Caudate nucleus (tissue), 63 donors: ENCODE measurements at places on chromosomes 4 and X.

DNA sequence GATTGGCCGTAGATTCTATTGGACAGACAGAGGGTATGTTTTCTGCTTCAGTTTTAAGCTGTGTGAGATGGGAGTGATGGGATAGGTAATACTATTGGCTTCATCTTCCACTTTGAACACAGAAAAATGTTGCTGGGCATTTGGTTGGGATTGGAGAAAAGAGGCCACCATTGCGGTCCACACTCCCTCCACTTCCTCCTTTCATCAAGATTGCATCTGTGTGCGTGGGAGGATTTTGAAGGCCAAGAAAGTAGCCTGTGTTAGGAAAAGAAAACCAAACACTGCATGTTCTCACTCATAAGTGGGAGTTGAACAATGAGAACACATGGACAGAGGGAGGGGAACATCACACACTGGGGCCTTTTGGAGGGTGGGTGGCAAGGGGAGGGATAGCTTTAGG, 56.4 kb downstream of the EGF start:
- DNase-seq = no peak

DNA sequence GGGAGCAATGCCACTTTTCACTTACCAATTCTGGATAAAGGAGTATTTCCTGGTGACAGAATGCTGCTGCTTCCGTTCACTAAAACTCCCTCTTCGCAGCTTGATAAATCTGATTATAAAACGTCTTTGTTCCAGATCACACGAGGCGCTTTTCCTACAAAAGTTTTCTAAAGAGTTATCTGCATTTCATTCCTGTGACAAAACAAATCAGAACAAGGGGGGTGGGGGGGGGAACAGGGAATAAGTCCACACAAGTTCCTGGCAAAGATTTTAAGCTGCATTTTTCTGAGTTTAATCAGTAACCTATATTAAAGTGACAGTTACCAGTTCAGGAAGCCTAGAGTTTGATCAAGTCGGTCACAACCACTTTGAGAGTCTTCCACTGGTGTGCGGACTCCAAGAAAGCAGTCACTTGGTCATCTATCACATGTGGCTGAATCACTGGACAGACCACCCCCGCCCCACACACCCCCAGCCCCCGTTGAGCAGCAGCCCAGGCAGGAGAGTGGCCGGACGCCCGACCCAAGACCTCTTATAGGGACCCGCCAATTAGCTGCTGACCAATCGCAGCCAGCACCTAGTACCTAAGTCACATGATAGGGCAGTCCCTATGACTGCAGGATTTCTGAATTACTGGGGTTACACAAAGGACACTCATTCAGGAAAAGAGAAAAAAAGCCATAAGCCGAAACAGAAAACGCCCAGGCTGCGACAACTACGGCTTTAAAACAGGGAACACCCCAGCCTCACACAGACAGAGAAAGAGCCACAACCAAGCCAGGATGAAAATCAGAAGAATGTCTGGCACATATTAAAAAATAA, 569.3 kb upstream of the DIPK2B start:
- DNase-seq = no peak

DNA sequence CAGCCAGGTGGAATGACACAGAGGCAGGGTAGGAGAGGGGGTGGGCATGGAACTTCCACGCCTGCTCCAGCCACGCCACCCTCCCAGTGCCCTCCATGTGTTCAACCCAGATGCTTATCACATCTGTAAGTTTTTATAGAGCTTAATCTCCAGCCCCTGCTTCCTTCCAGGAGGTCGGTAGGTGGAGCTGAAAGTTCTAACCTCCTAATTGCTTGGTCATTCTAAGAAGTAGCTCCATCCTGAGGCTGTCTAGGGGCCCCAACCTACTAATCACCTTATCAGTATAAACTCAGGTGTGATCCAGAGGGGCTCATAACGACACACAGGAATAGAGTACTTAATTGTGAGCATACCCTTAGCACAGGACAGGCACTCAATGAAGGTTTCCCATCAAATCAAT, 18.3 kb downstream of the QDPR start:
- DNase-seq = no peak

GRCh38 chrX:133636009-133636408, 220.7 kb upstream of the GPC4 start:
- DNase-seq = no peak

DNA sequence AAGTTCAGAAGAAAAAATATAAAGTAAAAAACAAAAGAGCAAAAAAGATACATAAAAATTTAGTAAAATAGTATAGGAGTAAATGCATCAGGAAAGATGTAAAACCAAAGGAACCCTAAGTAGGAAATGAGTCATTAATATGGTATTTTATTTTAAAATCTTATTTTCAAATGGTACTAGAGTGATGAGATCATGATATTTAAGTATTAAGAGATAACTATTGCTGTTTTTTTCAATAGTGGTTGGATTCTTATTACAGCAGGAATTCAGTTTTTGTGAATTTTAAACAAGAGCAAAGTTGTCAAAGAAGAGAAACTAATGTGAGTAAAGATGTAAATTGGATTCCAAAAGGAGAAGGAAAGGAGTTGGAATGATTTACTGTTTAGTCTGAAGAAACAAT, 20.0 kb downstream of the EMCN start:
- DNase-seq = no peak

DNA sequence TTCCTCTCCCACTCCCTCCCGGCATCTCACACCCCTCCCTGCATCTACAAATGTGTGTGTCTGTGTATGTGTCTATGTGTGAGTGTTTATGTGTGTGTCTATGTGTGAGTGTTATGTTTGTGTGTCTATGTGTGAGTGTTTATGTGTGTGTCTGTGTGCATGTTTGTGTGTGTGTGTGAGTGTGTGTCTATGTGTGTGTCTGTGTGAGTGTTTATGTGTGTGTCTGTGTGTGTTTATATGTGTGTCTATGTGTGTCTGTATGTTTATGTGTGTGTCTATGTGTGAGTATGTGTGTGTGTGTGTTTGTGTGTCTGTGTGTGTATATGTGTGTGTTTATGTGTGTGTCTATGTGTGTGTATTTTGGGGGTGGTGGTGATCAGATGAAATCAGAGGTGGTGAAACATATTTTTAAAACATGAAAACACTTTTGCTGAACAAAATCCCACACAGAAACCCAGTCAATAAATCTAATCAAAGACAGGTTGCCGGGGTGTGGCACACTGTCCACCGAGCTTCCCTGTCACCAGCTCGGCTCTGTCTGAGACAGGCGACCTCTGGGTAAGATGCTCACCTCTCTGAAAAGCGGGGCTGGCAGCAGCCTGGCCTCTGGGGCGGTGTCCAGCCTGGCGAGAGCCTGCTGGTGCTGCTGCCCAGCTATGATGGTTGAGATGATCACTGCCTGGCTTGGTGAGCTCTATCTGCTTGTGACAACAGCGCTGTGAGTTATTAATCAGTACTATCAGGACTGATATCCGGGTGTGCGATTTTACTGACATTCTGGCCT, 186.7 kb upstream of the PSAPL1 start:
- DNase-seq = no peak

GRCh38 chrX:107675365-107675654, 47.0 kb downstream of the PRPS1 start:
- DNase-seq = no peak

GRCh38 chr4:77040270-77040669, 35.5 kb downstream of the CCNI start:
- no peak for DNase-seq

DNA sequence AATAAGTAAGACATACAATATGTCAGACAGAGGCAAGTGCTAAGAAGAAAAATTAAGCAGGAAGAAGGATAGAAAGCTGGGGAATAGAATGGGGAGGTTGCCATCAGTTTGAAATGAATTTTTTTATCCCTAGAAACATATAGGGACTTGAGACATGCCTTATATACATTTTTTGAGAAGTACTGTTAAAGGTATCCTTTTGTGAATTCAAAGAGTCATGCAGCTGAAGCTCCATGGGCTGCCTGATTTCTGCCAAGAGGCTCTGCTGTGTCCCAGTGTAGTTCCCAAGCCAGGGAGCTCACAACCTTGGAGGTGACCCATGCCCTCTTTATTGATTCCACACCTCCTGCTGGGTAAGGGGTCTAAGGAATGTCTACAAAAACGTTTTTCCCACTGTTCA, 564.6 kb upstream of the DIPK2B start:
- no peak for DNase-seq

DNA sequence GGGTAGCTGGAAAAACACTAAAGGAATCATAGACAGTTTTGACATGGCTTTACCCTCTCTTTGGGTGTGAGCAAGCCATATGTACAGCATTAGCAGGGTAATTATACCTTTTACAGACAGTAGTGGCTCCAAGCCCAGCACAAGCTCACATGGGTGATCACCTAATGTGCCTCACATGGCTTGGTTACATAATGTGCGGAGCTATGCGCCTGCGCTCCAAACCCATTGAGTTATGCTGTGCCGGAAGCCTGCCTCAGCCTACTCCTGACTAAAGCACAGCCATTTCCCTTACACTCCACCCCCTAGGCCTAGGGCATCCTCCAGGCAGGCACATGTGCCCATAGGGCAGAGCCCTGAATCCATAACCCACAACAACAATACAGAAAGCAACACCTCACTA, 6.5 kb upstream of the TSPAN5 start:
- no peak for DNase-seq
